ENCODE measurements at places on chromosomes 13 and 19.

DNA sequence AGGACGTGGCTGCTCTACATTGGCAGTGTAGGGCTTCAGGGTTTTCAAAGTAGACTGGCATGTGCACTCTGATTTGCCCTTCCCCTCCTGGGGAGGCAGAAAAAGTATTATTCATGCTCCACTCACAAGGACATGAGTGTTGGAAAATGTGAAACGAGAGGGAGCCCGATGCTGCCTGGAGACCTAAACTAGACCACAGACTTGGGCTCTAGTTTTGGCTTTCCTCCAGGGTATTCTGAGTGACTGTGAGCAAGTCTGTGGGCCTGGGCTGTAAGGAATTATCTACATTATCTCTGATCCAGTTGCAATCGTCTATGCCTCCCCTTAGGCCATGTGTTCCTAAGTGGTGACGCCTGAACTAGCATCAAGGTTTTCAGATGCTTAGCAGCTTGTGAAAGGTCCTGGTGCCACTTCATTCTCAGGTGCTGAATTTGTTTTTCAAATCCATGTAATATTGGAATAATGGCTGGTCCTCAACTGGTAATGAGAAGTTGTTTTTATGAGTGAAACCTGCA, 55.0 kb downstream of the MRPL57 start:
- no peak for DNase-seq

DNA sequence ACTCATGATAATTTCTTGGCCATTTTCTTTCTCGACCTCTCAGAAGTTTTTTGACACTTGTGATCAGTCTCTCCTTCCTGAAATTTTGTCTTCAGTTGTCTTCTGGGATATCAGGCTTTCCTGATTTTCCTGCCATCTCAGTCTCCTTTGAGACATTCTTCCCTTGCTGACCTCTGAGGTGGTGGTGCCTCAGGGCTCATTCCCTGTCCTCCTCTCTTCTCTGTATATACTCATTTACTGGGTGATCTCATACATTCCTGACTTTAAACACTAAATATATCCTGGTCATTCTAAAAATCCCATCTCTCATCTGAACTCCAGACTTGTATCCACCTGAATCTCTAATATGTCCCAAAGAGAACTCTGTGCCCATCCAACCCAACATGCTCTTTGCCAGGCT, 31.3 kb upstream of the STARD13 start:
- no peak for DNase-seq

- DNase-seq: no peak
These were observed 5.9 kb downstream of the RTBDN start for GRCh38 chr19:12828494-12828893.

DNA sequence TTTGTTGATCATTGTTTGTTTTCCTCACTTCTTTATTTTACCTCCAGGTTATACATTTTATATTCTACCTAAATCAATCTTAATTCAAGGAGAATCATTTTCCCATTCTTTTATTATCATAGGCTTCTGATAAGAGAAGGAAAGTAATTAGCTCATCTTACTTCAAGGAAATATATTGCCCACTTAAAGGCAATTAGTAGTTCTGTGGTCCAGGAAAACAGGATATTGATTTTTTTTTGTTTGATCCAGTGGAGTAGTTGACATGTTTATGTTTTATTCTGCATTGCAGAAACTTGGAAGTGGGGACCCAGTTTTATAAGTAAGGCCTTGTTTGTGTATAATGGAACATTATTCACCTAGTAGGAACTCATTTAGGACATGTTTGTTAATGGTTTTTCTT, 390.6 kb downstream of the NDFIP2 start:
- no peak for DNase-seq

GRCh38 chr13:24230428-24231072, 70.0 kb downstream of the SPATA13 start:
- no peak for DNase-seq

DNA sequence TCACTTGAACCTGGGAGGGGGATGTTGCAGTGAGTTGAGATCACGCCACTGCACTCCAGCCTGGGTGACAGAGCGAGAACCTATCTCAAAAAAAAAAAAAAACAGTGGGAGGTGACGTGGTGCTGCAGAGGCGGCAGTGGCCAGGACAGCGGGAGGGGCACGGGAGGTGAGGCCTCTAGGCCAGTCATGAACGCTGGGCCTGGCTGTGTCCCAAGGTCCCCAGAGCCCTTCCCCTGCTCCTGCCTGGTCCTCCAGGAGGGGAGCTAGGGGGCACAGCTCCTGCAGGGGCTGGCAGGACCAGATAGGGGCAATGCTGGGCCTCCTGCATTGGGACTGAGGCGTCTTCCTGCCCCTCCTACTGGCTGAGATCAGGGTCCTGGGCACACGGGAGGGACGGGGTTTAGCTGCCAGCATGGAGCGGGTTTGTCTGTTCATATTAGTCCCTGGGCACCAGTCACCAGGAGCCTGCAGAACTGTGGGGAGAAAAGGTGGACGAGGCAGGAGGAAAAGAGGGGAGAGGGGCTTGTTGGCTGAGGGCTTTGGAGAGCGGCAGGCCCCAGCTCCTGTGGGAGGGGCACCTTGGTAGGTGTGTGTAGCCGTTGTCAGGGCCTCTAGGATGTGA, 4.5 kb downstream of the MAP2K7 start:
- no peak for DNase-seq

DNA sequence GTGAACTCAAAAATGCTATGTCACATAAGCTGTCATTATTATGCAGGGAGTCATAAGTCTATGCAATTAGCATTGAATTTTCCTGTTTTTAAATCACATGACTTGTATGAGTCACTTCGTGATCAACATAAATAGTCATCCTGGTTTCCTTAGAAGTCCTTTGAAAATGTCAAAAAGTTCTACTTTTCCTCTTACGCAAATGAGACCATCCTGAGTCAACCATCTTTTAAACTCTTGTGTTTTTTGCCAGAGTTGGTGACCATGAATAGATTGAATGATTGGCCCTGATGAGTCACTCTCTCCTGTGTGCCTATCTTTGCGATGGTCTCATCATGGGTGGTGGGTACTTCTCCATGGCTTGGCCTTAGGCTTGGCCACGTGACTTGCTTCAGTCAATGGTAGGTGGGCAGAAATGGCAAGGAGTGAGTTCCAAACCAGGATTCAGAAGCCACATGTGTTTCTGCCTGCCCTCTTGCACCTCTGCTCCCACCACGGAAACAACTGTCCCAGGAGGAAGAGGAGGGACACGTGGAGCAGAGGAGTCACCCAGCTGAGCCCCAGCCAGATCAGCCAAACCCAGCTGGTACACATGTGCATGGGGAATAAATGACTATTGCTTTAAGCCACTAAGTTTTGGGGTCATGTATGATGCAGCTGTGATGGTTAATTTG, 123.5 kb upstream of the CACNA1A start:
- DNase-seq: no peak

GRCh38 chr19:16834747-16835146, 5.5 kb downstream of the SIN3B start:
- no peak for DNase-seq

- no peak for DNase-seq
These were observed 93.2 kb downstream of the LHFPL6 start for GRCh38 chr13:39509616-39510315.

GRCh38 chr19:11435833-11436313, 438 bp downstream of the PRKCSH start:
- DNase-seq: no peak

- DNase-seq: no peak
These were observed 7.3 kb upstream of the SPACA7 start for GRCh38 chr13:112368883-112369282.

GRCh38 chr19:6472713-6473112, 8.6 kb downstream of the CRB3 start:
- no peak for DNase-seq

DNA sequence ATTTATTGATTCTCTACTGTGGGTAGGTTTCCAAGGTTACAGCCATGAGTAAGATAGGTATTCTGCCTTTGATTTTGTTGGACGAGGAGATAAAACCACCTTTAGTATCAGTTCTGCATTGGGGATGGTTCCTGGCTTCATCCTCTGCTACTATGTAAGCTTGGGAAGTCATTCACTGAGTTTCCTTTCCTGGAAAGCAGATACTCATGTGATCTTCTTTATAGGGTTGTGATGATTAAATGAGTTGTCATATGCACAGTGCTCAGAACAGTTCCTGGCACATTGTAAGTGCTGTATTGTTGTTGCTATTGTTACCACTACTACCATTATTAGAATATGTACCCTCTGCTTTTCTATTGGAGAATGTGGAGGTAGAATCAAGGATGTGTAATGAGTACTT, 13.1 kb upstream of the WTIP start:
- no peak for DNase-seq

DNA sequence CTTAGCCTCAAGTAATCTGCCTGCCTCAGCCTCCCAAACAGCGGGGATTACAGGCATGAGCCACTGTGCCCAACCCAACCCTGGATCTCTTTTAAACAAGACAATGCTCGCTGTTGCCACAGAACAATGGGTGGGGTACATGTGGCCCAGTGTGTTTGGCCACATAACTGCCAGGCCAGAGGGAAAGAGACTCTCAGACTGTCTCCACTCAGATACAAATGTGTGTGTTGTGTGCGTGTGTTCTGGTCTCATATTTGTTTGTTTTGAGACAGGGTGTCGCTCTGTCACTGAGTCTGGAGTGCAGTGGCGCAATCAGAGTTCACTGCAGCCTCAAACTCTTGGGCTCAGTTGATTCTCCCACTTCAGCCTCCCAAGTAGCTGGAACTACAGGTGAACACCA, 25.8 kb downstream of the LDLR start:
- no peak for DNase-seq

DNA sequence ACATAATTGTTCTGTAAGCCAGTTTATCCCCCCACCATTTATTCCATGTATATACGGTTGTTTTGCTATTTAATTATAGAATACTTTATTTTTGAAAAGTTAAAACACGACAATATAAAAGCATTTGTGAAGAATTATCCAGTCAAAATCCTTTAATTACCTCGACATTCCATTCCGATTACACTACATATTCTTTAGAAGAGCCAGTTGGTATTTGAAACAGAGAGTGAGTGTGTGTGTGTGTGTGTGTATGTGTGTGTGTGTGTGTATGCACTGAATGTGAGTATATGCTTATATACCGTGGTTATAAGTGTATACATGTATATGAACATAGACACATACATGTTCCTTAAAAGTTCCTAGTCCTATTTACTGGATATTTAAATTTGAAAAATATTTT, 87.8 kb upstream of the KLF5 start:
- DNase-seq: no peak

DNA sequence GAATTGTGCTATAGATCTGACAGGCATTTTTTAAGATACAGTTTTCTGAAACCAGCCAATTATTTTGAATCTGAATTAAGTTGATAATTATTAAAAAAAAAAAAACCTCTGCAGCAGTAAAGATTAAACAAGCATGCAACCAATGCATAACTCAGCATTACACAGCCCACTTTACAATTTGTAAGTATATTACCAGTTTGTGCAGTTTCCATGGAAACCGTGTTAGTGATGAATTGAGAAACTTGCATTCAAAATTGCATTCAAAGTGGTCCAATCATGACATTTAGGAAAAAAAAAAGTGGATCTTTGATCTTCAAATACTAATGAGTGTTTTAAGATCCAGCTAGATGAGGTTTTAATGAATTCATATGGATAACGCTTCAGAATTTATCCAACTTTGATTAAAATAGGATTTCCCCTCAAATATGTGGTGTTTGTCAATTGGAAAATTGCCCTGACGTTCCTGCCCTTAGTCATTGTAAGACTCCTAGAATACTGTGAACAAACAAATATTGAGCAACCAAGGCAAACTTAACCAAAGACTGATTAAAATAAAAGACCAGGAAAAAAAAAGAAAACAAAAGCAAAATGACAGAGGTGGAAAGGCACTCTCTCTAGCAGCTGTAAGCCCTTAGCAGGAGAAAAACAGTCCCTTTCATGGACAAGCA, 314.8 kb upstream of the MAB21L1 start:
- DNase-seq: no peak

GRCh38 chr19:13297023-13297422, 146.8 kb downstream of the IER2 start:
- DNase-seq: no peak

- no peak for DNase-seq
These were observed 6.9 kb downstream of the CARM1 start for GRCh38 chr19:10878253-10878652.

GRCh38 chr13:108897955-108898354, 268.5 kb downstream of the MYO16 start:
- no peak for DNase-seq

DNA sequence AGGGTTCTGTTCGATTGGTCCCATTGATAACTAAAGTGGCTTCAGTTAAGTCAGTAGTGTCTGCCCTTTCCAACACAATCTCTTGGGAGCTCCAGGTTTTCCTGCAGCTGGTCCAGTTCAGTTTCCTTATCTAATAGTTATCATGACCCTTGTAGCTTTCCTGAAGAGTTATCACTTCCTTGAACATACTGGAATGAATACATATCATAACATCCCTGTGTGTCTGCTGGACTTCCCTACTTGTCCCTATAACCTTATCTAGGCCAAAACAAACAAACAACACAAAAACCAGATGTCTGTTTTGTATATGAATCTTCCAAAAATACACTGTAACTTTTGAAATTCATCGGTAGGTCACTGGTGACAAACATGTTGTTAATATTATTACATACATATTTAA, 167.6 kb downstream of the DCT start:
- DNase-seq: no peak

DNA sequence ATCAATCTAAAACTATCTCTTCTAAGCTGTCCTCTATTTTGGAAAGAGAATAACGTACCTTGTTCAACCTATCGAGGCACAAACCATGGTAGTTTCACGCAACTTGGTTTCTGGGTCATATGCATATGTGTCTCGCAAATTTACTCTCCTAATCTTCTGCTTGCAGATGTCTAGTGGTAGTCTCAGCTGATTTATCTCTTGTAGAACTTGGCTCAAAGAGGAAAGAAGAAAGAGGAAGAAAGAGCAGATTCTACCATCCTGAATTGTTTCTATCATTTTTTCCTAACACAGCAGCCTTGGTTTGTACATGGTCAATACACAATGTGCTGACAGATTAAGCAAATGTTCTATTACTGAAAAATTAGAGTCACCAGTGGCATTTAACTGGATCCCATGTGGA, 282.3 kb downstream of the SPRY2 start:
- DNase-seq: no peak

- DNase-seq: no peak
These were observed 979.7 kb upstream of the SLC10A2 start for GRCh38 chr13:104045907-104046306.

- no peak for DNase-seq
These were observed 76.7 kb downstream of the TEX26 start for GRCh38 chr13:31009166-31009565.

DNA sequence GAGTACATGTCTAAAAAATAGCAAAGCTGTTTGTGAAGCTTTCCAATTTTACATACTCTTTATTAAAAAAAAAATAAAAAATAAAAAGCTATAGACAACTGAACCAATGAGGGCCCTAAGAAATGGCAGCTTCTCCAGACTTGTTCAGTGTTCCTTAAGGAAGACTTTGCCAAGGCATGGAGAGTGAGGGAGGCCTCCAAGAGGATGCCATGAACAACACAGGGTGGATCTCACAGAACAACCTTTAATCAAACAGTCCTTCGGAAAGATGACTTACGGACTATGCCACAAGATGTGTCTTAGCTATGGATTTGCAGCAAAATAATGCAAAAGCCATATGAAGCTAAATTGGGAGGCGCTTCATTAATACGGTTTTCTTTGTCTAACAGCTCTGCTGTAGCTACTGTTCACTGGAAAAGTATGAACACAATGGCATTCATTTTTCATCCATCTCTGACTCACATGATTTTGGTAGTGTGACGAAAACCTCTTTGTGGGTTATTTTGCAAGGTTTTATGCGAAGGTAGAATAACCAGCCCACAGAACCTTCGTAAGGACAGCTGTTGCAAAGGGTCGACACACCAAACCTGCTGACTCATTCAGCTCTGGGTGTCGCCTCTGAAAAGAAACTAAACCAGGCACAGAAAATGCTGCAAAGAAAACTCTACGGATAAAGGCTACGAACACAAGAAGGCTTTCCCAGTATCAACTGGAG, 27.7 kb downstream of the EFNB2 start:
- DNase-seq: no peak

Measured in activated CD4-positive, CD25-positive, alpha-beta regulatory T cell (primary cell).